Activated CD8-positive, alpha-beta T cell treated with anti-CD3 and anti-CD28 coated beads for 36 hours (primary cell): ENCODE measurements at places on chromosomes 6 and 20. TPM values are rescaled to one million over a fixed set of nuclear protein-coding genes. Genes with fewer than 3 reads are reported as not detected.

FAM83C gene
- not detected for total RNA-seq

SNAI1 gene
- 1.4 TPM for total RNA-seq

DNA sequence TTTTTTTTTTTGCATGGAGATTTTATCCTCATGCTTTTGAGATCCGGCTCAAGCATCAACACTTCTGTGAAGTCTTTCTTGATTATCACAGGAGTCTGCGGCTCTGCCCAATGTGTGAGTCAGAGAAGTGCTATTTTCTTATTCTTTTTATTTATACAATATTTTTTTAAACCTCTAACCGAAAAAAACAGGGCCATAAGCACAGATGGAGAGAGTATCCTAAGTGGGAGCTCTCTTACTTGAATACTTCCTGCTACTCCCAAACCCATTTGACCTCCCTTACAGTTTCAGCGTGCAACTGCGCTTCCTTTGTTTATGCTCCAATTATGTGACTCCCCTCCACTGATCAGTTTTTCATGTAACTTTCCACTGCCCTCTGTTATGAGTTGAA, 8.7 kb upstream of the ATXN1 start:
- H3K4me1 ChIP-seq, result peaks cover 60% of the 10 kb centered on the region
- no peaks in the 10 kb centered on the region for H3K36me3 ChIP-seq
- H3K27me3 ChIP-seq, result no peaks in the 10 kb centered on the region
- DNase-seq, result no peak
- no peak overlapping the region for H3K4me3 ChIP-seq
- H3K27ac ChIP-seq, result no peak overlapping the region

DNA sequence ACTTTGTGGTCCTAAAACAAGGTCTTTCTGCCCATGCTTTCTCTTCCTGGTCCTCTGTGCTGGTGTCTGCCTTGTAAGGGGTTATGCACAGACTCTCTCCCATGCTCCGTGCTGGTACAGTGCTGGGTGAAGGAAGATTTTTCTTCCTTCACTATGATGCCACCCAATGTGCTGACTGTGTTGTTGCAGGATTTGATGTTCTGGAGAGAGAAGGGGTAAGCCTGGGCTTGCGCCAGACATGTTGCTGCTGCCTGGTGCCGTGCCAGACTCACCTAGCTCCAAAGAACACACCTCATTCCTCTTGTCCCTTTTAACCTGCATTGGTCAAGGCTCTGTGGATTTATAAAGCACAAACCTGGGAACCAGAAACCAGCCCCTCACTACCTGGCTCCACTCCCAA, 28.4 kb upstream of the ARMH2 start:
- DNase-seq, result no peak
- H3K27me3 ChIP-seq, result no peaks in the 10 kb centered on the region
- H3K4me1 ChIP-seq, result peaks cover 24% of the 10 kb centered on the region
- peak overlapping the region; percentile 55 for H3K27ac ChIP-seq
- H3K4me3 ChIP-seq, result no peak overlapping the region
